ENCODE measurements at places on chromosomes 5 and 9.
A peak's percentile ranks its signal among the peaks of the same experiment; 100 is the strongest.

GRCh38 chr9:5820425-5820824 lies 12.5 kb downstream of the ERMP1 start:
- no peak for DNase-seq

DNA sequence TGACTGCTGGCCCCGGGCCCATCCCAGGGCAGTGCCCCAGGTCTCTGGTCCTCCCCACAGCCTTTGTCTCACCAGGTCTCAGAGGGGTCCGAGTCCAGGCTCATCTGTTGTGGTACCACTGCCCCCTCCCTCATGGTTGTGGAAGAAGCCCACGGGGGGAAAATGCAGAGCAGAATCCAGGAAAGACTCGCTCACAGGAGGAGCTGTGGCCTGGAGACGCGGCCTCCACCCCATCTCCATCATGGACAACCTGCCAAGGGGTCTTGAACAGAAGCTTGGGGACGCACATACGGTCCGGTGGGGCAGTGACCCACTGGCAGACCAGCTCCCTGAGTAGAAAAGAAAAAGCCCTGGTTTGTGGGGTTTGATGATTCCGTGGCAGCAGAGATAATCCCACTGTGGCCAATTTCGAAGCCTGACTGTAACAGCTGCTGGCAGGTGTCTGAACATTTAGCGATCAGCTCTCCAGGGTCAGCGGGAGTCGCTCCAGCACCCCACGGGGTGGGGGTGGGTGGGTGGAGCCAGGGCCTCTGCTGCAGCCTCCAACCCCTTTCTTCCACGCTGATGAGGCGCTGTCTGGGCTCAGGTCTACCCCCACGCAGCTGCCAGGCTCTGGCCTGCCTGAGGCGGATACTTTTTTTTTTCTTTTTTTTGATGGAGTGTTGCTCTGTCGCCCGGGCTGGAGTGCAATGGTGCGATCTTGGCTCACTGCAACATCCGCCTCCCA lies 1.9 kb upstream of the GRIN1 start:
- DNase-seq: no peak

DNA sequence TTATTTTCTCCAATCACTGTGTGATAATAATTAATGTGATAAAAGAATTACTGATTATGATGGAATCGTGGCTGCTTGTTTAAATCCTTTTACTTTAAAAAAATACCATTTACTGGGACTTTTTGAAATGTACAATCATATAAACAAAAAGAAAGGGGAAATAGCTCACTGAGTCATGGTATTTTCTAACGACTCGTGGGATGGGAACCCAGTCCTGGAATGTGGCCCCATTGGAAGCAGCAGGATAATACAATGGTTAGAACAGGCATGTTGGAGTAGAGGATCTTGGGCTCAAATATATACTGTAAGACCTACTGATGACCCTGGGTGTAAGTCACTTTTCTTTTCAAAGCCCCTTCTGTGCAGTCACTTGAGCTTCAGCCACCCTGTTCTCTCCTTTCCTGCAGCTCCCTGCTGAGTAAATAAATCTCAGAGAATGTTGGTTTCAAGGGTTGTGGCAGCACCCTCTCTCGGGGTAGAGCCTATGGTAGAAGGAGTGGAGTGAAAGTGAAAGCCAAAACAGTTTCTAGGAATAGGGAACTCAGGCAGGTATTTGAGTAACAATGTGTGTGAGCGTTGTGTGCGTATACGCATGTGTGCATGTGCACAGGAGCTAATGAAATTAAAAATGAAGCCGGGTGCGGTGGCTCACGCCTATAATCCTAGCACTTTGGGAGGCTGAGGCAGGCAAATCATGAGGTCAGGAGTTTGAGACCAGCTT lies 40.8 kb upstream of the LARP1 start:
- DNase-seq: no peak

DNA sequence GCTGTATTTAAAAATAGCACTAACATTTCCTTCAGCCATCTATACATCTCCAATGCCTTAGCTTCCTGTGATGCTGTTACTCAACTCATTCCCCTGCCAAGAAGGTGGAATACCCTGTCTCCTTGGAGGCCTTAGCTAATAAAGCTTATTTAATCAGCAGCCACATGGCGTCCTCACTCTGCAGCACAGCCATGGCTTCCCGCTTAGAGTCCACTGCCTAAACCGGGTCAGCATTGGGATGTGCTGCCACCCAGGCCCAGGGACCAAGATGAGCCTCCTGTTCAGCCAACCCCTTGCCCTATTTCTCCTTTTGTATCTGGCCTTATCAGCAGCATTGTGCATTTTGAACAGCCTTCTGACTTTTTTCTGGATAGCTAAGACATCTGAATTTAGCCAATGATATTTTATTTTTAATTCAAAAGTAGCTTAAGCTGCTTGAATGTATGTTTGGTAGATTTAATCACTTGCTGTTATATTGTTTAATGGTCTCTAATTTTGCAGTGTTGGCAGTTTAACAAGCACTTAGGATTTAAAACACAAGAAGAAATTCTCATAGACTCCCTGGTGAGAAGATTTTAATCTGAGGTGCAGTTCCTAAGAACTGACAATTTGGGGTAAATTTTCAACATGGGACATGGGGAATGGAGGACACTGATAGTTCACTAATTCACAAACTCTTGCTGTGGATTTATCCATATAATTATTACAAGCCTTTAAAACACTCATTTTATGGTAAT lies 113.0 kb downstream of the RPS23 start:
- DNase-seq: no peak

DNA sequence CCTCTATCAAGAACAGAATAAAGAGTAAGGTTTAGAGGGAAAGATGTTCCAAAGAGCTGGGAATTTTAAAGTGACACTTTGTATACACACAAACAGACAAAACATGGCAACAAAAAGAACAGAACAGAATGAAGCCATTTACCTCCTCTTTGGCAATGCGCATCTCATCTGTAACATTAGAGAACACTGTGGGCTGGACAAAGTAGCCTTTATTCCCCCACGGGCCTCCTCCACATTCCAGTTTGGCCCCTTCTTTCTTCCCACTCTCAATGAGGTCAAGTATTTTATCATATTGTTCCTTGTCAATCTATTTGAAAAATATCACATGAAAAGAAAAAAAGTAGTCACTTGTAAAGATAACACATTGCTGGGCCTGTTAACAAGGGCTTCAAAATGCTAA lies 41.0 kb downstream of the ALDH1A1 start:
- no peak for DNase-seq

GRCh38 chr9:86281593-86282076 lies 703 bp downstream of the ISCA1 start:
- no peak for DNase-seq

DNA sequence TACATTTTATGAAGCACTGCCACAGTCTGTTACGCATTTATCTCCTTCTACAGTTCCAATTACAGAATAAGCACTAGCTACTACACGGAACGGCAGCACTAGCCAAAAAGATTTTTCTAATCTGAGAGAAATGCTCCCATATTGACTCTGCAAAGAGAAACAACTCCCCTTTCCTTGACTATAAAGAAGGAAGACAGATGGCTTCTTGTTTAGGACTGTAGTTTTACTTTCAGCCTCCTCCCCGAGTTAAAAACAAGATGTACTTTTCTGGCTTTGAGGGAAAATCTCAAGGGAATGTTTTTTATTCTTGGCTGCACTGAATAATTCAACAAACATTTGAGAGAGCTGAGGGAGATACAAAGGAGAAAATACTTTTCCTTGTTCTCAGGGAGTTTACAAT lies 1.9 kb upstream of the SLC44A1 start:
- no peak for DNase-seq

DNA sequence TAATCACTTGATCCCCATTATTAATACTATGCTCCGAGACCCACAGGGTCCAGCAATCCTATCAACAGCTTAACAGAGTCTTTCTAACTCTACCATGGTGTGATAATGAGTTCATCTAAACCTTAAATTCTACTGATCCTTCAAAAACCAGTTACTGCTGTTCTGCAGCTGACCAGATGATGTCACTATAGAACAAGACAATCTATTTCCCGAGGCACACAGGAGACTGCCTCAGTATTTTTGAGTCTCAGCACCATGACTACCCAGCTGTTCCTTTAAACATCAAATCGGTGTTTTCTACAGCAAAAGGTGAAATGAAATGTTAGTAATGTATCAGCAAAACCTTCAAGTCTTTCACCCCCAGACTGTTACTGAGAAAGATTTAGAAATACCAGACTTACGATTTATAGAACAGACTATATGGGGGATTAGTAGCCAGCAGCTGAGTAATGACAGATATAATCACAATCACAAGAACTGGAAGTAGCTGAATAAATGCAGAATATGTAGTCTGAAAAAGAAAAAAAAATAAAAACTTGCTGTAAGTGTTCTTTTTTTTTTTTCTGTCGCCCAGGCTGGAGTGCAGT lies 16.9 kb downstream of the DNAJC18 start:
- DNase-seq: peak; percentile 35

- DNase-seq: no peak
Measured at GRCh38 chr5:22557251-22557650, 295.9 kb downstream of the CDH12 start.

DNA sequence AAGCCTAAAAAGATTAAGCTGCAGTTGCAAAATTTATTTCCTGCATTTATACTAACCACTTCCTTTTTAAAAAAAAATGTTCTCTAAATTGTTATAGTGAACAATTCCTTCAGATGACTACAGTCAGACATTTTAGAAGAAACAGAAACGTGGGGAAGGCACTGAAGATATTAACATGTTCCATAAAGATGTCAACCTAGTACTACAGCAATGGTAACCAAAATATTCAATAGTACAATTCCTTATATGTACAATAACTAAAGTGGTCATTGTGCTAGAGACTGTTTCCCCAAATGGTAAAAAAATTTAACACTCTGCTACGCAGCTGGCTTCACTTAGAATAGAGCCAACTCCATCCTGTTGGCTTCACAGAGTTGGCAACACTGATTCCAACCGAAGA lies 97.7 kb downstream of the FNBP1 start:
- no peak for DNase-seq

GRCh38 chr9:83238871-83239640 lies 176.1 kb upstream of the RASEF start:
- no peak for DNase-seq

DNA sequence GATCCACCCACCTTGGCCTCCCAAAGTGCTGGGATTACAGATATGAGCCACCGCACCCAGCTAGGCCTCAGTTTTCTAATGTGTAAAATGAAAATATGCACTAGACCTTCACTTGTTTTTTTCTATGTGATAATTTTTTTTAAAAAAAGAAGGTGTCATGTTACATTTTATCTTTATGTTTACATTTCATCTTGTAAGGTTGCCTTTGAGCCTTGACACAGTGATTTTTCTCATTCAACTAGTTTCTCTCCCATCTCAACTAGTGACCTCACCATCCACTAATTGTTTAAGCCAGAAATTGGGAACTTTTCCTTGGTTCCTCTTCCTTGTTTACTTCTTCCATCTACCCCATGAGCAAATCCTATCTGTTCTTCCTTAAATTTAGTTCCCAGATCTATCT lies 21.5 kb downstream of the TMC1 start:
- no peak for DNase-seq

- DNase-seq: no peak
Measured at GRCh38 chr5:71757590-71758543, 38.8 kb downstream of the CARTPT start.

DNA sequence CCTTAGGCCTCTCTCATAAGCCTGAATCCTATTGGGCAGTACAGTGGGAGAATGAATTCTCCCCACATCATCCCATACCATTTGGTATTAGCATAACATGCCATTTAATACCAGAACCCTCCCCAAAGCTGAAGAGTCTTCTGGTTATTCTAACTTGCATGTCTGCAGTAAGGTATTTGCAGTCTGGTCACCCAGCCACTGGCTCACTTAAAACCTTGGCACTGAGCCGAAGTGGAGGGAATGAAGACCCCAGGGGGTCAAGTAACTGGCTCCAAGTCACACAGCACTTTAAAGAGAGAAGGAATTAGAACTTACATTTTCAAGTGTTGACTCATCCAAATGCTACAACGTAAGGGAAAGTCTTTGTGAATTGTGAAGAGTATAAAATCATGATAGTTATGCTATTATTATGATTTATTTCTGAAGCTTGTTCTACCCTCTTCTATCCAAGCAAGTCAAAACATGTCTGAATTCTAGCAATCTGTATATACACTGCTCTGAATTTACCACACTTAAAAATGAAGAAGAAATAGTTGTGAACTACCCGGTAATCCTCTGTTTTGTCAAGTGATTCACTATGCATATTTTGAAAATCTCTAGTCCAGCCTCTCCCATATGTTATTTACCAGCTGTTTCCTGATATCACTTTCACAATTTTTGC lies 28.5 kb downstream of the GLRA1 start:
- no peak for DNase-seq

GRCh38 chr5:66617991-66618768 lies 22.0 kb downstream of the MAST4 start:
- DNase-seq: no peak

DNA sequence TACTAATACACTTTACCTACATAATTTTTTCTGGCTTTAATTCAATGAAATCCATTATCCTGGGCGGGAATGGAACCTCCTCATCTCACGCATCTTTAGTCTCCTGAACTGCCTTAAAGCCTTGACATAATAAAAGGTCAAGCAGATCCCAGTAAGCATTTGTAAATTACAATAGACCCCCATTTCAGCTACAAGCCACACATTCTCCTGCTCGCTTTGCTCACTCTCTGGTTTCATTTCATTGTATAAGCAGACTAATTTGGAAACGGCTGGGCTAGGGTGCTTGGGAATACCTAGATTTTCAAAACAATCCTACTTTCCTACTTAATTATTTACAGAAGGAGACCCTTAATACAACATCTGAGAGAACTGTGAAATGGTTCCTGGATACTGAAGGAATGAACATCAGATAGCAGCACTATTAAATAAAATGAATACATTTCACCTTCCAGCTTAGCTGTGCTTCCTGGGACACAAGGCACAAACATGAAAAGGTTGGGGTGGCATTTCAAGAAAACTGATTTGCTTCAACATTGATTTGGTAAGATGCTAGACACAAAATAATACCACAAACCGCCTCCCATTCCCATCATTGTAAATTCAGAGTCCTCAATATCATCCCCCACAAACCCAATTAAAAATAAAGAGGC lies 1.5 kb downstream of the JAKMIP2 start:
- no peak for DNase-seq

GRCh38 chr9:35033101-35033500 lies 39.3 kb downstream of the VCP start:
- no peak for DNase-seq

DNA sequence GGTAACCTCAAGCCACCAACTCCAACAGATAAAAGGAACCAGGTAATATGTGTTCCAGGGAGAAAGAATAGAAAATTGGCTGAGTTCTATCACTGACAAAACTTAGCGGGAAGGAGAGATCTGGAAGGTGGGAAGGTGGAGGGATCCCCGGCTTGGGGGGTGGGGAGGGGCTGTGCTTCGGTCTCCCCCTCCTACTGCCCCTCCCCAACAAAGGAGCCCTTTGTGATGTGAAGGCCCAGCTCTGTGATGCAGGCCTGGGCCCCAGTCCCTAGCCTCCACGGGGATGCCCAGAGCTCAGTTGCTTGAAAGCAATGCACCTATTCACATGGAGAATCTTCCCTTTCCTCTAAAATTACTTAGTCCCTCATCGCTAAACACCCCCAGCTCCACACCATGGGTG lies 4.4 kb upstream of the ZNF484 start:
- no peak for DNase-seq
